ENCODE measurements at places on chromosomes 1 and 21. TPM values are rescaled to one million over a fixed set of nuclear protein-coding genes. Genes with fewer than 3 reads are reported as not detected.
A peak's percentile ranks its signal among the peaks of the same experiment; 100 is the strongest.

DNA sequence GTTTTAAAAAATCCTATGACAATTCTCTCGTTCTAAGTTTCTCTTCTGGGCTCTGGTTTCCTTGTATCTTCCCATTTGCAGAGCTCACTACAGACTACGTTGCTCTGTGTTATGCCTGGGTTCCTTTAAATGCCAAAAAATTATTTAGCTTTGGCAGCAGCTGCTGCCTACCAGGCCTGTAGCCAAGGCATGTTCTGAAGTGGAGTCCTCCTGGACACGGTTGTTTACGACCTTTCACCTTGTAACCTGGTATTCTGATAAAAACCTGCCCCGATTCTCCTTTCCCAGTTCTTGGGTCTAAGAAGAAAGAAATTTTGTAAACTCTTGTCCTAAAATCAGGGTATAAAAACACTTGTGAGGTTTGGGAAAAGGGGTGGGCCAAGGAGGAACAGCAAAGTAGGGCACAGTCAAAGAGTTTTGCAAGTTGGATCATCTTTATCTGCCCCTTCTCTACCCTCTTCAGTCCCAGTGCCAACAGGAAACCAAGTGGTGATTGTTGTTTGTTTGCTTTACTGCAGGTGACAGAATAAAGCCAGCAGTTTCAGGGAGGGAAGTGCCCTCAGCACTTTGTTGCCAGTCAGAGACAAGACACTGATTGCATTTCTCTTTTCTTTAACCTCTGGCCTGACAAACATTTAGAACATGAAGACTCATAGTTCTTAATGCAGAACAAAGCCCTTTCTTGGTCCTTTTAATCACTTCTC lies 3.1 kb upstream of the TXNIP start:
- no peak for DNase-seq

DNA sequence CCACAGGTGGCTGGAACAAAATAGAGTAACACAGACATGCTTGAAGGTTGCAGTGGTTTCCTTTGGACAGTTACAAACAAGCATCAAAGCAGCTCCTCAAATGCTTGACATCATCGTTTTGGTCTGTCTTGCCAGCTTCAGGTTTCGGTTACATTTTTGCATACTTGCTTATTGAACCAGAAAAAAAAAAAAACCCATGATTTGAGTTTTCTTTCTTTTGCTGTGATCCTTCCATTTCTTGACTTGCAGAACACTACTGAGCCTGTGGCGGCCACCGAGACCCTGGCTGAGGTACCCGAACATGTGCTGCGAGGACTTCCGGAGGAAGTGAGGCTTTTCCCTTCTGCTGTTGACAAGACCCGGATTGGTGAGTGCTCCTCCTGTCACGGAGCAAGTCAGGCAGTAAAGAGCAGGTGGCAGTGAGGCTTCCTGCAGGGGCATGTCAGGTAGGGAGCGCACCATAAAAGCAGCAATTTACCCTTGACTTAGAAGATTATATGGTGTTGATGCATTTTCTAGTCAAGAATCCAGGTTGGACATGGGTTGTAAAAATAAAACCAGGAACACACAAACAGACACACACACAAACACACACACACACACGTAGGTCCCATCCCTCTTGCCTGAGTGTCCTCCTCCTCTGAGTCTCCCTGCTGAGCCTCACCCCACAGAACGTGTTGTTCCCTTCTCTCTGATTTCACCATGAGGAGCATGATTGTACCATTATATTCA lies 30.9 kb downstream of the PRDM2 start:
- DNase-seq, result peak; percentile 62

GRCh38 chr1:31981456-31981839 lies 32.2 kb upstream of the KHDRBS1 start:
- no peak for DNase-seq

- no peak for DNase-seq
Observed at GRCh38 chr1:92259350-92259749, 39.4 kb downstream of the GLMN start.

DNA sequence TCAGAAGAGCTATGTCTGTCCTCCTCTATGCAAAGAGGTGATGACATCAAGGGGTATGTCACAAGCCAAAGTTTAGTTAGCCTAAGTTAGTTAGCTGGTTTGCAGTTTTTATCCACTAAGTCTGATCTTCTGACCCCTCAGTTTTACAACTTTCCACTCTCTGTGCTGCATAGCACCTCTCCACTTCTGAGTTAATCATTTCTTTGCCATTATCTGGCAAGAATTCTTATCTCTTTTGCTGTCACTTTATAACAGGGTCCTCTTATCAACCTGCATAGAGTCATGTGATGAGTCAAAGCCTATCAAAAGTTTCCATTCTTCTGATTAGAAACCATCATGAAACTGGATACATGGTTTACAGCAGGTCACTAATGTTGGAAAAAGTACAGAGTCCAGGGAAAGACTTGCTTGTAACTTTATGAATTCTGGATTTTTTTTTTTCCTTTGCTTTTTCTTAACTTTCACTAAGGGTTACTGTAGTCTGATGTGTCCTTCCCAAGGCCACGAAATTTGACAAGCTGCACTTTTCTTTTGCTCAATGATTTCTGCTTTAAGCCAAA lies at the start of gene NR5A2:
Gene NR5A2, plus strand, starts transcription at position 447 of the 560 bp plus-strand sequence. CDS start 138 bp downstream, outside the sequence.
- DNase-seq, result no peak

- DNase-seq, result no peak
Observed at GRCh38 chr1:218699421-218699820, 354.3 kb downstream of the TGFB2 start.

GRCh38 chr1:220682901-220683576 lies 7.1 kb upstream of the C1orf115 start:
- no peak for DNase-seq

GRCh38 chr1:153248176-153248879 lies 11.2 kb upstream of the LORICRIN start:
- no peak for DNase-seq

- DNase-seq, result no peak
Observed at GRCh38 chr1:167249702-167250101, 29.0 kb downstream of the POU2F1 start.

DNA sequence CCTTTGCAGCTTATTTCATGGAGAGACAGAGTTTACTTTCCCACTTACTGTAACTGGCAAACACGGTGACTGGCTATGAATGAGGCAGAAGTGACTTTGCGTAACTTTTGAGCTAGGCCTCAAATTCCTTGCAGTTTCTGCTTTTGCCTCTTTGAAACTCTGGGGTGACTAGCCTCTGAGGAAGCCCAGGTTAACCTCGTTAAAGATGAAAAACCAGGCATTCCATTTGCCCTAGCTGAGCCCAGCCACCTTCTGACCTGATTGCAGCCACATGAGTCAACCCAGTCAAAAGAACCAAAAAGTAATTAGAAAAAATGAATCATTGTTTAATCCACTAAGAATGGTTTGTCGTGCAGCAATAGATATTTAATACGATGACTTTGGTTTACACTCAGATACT lies 20.4 kb downstream of the PRMT6 start:
- no peak for DNase-seq

DNA sequence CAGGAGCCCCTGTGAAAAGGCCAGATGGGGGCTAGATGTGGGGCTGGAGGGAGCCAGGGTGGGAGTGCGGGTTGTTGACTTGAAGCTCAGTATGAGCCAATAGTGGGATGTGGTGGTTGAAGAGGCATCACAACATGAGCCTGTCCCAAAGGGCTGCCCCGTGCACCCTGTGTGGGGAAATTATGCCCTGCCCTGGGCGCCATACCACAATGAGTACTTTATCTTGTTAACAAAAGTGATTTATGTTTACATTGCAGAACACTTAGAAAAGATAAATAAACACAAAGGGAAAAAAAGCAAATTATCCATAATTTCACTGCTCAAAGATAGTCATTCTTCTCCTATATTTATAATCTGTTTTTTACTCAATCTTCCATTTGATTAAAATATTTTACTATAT lies 1.6 kb upstream of the NFASC start:
- DNase-seq, result no peak

DNA sequence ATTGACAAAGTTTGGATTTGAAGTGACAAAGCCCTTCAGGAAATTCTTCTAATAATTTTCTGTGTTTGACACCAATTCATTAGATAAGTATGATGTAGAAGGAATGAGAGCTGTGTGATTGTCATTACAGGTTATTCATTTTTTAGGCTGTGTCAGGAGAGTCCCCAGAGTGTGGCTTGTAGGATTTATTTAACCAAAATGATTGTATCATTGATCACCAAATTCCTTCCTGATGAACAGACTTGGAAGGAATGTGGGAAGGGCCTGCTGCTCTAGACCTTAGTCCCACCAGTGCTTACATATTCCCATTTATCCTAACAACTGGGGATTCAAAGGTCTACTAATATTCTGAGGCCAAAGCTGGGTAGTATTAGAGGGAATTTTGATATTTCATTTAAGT lies 383.3 kb upstream of the KAZN start:
- no peak for DNase-seq

- no peak for DNase-seq
Observed at GRCh38 chr1:182829285-182829932, 9.7 kb upstream of the DHX9 start.

GRCh38 chr1:242784807-242785206 lies 260.3 kb upstream of the PLD5 start:
- no peak for DNase-seq

Gene NSUN4
- 22.1 TPM for total RNA-seq

Gene LCE1E
- total RNA-seq, result not detected

Gene TRABD2B
- total RNA-seq, result 1.0 TPM

Gene NUP210L
- total RNA-seq, result not detected

Gene CD52
- total RNA-seq, result 5.7 TPM

Gene UFC1
- 107 TPM for total RNA-seq

Gene SFN
- total RNA-seq, result 202 TPM

Gene NDUFS5
- 171 TPM for total RNA-seq

Gene TTC22
- total RNA-seq, result 94.5 TPM

Gene SLC35F3
- total RNA-seq, result 0.14 TPM
